IMR-90 (cell line): ENCODE measurements at places on chromosomes 11 and 22. TPM values are rescaled to one million over a fixed set of nuclear protein-coding genes. Genes with fewer than 3 reads are reported as not detected.

- peak; percentile 94 for DNase-seq
These were observed 196.3 kb upstream of the ARHGAP20 start for GRCh38 chr11:110908401-110909105.

- peak; percentile 36 for DNase-seq
These were observed 136.3 kb downstream of the ARHGAP42 start for GRCh38 chr11:100823360-100823759.

- peak; percentile 66 for DNase-seq
These were observed 473 bp downstream of the FNBP4 start for GRCh38 chr11:47766509-47767227.

DNA sequence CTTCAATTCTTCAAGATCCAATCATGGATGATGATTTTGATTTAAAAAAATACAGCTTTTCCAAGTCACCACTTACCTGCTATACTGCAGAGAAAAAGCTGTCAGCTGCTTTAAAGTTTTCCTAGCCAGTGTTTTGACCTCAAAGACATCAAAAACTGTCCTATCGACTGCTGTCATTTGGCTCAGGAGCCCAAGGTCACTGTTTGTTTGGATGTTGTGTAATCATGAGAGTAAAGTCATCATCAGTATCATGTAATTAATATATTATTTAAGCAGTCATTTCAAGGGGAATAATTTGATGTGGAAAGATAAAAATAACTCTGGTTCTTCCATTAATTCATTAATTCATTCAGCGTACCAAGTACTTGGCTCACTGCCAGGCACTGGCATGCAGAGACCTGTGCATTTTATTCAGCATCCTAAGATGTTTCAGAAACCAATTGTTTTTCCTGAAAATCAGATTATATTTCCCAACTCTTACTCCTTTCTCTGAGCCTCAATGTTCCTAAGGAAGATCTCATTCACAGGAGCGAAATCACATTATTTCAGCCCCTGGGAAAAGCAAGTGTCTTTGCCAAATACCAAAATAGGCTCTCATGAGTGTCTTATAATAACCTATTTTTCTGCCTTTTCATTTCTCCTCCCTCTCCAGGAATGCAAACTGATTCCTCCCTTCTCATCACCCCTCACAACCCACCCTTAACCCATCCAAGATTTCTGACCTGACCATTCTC is 59.9 kb downstream of the SLC1A2 start:
- DNase-seq, result no peak

DNA sequence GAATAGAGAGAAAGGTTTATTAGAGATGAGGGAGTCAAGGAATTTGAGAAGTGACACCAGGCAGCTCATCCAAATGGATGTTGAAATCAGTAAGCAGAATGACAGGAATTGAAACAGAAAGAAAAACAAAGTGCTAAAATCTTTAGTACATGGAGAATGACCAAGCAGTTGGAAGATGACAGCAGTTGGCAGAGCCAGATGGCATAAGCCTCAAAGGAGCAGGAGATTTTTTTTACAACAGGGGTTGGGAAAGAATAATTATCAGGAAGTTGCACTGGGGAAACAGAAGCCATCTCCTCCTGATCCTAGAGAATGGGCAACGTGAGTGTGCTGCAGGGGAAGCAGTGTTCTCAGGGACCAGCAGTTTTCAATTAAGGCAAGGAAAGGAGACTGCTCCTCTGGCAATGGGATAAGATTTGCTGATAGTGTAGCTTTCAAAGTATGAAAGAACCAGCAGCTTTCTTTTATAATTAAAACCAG is 28.9 kb downstream of the RAB39A start:
- DNase-seq, result no peak

GRCh38 chr11:131851964-131852755 is 481.7 kb downstream of the NTM start:
- no peak for DNase-seq

DNA sequence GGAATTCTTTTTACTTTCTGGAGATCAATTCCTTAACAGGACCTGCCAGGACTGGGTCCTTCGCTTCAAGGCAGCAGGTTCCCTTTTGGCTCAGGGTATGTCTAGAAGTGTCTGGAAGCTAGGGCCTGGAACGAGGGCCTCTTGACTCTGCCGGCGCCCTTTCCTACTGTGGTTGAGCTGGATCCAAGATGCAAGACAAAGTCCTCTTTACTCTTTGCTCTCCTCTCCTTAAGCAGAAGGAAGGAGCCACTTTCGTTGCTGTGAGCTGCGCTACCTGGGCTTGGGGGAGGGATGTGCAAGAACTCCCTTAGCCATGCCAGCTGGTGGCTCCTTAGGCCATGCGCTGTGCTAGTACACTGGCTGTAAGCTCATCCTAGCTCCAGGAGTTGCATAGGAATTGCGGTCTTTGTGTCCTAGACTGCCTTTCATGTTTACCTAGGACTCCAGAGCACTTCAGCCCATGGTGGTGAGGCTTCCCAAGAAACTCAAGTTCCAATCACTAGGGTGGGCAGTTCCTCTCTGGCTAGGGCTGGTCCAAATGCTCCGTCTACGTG is 18.1 kb downstream of the GLB1L2 start:
- DNase-seq, result no peak

- no peak for DNase-seq
These were observed 142.1 kb downstream of the MYO18B start for GRCh38 chr22:25884121-25884520.

DNA sequence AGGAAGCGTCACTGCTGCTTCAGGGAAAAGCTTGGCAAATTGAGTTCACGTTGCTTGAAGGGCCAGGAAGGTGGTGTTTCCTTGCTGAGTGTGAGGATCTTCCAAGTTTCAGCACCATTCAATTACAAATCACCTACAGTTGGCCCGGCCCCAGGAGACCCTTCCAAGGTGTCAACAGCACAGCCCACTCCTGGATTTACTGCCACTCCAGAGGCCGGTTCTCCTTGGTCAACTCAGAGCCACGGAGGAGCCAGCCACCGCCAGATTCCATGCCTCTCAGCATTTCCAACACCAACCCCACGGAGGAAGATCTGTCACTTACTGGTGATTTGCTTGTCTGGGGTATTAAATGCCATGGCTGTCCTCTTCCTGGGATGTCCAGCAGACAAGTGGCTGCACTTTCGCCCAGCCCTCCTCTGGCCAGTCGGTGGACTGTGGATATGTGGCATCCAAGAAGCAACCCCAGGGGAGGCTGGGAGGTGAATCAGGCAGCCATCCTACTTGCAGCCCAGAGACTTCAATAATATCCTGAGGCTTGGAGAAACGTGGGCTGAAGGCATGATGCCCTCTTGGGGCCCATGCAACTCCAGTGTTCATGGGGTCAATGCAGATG is 74.1 kb upstream of the SHANK2 start:
- DNase-seq, result no peak

DNA sequence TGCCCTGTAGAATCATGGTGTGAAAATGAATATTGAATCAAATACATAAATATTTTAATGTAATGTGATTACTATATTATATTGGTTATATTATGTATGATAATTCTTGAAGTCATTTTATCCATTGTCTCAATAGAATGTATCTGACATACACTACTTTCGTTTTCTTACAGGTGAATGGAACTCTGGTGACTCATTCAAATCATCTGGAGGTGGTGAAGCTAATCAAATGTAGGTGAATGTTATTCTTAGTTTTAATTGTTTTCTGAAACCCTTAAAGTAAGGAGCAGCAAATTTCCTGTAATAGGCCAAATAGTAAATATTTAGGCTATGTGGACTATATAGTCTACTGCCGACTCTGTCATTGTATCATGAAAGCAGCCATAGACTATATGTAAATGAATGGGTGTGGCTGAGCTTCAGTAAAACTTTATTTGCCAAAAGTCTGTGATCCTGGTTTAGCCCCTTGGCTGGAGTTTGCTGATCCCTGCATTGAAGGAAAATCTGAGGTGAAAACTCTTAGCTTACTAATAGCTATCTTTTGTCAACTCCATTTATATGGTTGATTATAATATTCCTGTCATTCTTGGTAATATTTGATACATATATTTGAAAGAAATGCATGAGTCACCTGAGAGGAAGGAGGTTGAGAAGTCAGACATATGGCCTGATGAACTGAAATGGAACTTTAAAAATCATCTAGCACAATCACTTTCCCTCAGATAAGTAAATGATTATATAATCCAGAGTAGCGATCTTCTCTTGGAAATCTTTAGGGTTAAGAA is 87.2 kb upstream of the GRIK4 start:
- peak; percentile 25 for DNase-seq

- DNase-seq, result no peak
These were observed 7.8 kb upstream of the TNFRSF13C start for GRCh38 chr22:41934284-41935014.

Gene CBLIF
- not detected in 2 replicates for polyA plus RNA-seq

Gene OR10AG1
- polyA plus RNA-seq, result not detected in 2 replicates

Gene CECR2
- polyA plus RNA-seq, result under 0.01 TPM in 1 of 2 replicates, not detected in the other

Gene MIOX
- polyA plus RNA-seq, result not detected in 2 replicates

Gene CCDC157
- 2.2 and 2.6 TPM in 2 replicates for polyA plus RNA-seq

Gene CHRM1
- not detected in 2 replicates for polyA plus RNA-seq

Gene SGSM1
- not detected in 2 replicates for polyA plus RNA-seq

Gene MYO18B
- not detected in 2 replicates for polyA plus RNA-seq

Gene IL18
- polyA plus RNA-seq, result 0.89 and 0.96 TPM in 2 replicates

Gene DCHS1
- 3.3 and 3.8 TPM in 2 replicates for polyA plus RNA-seq

Gene MAPK8IP1
- polyA plus RNA-seq, result 9.6 and 12.4 TPM in 2 replicates

Gene MRGPRG
- not detected in 2 replicates for polyA plus RNA-seq

Gene VSIG2
- not detected in 2 replicates for polyA plus RNA-seq
